ENCODE measurements at places on chromosomes 3 and 15.

GRCh38 chr3:24472358-24472757 is 22.3 kb downstream of the THRB start:
- DNase-seq = peak; percentile 64

DNA sequence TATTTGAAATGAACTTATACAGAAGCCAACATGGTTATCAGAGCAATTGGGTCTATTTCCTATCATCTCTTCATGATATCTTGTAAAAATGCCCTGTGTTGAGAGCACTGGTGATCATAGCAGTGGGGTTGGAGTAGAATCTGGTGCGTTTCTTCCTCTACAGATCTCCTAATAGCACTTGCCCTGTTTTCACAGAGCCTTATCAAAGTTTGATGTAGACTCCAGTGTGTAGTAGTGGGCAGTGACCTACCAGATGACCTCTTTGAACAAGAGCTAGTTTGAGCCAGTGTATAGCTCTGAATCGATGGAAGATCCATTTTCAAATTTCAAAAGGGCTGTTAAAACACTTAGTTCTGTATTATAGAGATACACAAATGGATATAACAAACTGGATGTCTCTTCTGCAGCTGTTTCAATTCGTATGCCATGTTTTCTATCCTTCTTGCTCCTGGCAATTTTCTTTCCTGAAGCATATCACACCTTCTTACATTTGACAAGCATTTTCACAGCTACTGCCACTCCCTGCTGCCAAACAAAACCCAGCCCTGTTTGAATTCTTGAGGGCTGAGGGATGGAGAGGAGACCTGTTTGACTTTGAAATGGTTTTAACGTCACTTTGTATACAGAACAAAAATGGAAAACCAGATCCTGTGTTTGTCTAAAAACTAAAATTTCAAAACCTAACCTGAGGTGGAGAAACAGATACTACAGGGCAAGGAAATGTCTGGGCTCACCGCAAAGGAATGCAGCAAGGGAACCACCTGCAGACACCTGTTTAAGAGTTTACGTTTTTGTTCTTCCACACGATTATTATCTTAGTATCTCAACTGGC is 354.5 kb upstream of the TPRG1 start:
- DNase-seq = no peak

GRCh38 chr3:141051443-141052200 is 475 bp downstream of the SPSB4 start:
- DNase-seq = no peak

- DNase-seq = peak; percentile 6
Observed at GRCh38 chr3:4850211-4850927, 128.9 kb upstream of the BHLHE40 start.

GRCh38 chr3:177469216-177469615 is 271.9 kb upstream of the TBL1XR1 start:
- no peak for DNase-seq

DNA sequence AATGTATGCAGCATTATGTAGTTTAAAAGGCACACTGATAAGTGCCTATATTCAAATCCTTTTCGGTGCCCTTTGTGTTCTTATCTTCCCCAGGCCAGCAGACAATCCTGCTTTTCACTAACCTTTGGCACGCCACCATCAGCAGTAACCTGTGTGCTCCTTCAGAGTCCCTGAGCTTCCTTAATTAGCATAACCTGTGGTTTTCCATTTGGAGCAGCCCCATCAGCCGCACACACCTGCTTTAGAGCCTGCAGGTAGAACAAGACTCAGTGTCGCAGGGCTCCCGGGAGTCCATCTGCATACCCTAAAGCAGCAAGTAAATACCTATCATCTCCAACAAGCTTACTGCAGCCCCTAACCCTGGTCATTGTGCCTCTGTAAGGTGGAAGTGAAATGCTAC is 755.1 kb downstream of the ROBO2 start:
- DNase-seq = no peak

GRCh38 chr3:15896500-15896899 is 98.7 kb upstream of the ANKRD28 start:
- no peak for DNase-seq

- DNase-seq = no peak
Observed at GRCh38 chr15:84818261-84819131, 1.3 kb downstream of the ALPK3 start.

DNA sequence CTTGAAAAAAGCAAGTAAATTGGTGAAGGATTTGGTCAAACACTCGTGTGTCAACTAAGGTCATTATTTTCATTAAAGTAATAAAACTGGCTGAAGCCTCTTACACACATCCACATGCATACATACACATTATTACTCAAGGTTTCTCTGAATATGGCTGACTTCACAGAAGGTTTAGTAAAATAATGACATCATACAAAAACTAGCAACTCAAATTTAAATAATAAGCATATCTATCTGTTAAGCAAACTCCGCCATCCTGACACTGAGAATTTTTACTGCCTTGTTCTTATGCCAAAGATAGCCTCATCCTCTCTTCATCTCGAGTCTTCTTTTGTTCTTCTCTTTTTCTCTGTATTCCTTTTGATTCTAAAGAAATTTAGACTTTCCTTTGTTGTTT is 739.1 kb downstream of the GBE1 start:
- no peak for DNase-seq

DNA sequence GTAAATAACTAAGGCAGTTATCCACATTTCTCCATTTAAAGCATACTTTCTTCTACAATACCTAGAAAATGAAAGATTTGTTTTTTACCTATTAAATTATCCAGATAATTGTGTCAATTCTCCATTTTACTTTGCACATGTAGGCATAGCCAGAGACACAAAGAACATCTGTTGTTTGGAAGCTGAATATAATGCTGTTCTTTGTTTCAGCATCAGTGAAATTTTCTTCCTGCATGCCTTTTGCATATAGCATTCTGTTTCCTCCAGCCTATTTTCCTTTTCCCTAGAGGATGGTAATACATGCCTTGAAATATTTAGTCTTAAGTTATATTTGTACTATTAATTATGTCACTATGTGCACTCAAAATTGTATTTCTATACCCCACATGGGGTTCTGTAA is 233.7 kb downstream of the CNTN6 start:
- no peak for DNase-seq

DNA sequence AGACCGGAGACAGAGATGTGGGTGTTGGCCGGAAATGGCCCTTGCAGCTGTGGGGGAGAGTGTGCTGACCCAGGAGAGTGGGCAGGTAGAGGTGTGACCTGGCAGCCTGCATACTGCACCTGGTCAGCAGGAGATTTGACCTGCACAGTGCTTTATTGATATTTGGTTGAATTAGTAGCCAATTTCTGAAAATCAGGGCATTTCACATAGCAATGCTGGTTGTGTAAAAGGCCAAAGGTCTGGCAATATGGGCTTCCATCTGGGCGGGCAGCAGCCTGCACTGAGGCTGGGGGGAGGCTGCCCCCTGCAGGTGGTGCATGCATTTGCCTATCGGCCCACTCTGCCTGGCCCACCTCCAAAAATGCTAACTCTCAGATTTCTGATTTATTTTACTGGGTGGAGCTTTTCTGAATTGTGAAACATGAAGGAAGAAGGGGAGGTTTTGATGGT is 9.4 kb upstream of the MGLL start:
- no peak for DNase-seq

DNA sequence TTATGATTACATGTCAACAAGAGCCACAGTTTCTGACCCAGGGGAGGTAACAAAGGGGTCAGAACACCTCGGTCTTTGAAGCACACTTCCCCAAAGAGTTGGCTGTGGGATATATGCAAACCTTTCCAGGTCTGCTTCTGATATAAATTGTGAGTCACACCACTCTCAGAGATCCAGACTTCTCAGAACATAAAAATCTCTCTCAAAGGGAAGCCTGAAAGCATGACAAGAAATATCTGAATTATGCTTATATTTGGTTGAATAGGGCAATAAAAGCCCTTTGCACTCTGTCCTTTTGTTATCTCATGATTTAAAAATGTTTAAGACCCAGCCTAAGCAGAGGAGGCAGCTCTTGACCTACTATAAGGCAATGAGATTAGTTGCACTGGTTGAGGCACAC is 56.8 kb downstream of the MYH15 start:
- peak; percentile 52 for DNase-seq

DNA sequence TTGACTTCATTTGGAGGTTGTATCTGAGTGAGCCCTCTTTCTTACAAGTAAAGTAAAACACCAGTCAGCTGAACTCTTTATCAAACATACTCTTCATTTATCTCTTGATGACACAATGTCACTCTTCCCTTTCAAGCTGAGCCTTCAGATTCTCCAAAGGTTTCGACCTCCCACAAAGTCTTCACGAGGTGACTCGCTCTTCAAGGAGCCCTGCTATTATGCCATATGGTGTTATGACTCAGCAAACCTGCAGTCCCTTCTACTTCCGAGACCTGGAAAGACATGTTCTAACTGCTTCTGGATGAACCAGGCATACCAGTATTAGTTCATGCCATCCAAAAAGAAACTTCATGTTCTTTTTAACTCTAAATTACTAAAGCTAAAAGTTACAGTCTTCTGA is 23.1 kb downstream of the AADAC start:
- peak; percentile 74 for DNase-seq
